ENCODE measurements at places on chromosomes 12 and 14. TPM values are rescaled to one million over a fixed set of nuclear protein-coding genes. Genes with fewer than 3 reads are reported as not detected.

The HOXC12 gene
- not detected for total RNA-seq

The ADAMTS20 gene
- not detected for total RNA-seq

The KRT75 gene
- not detected for total RNA-seq

The SERPINA12 gene
- total RNA-seq = not detected

The GYS2 gene
- total RNA-seq = not detected

The SIRT4 gene
- total RNA-seq = 1.1 TPM

The STXBP6 gene
- 0.04 TPM for total RNA-seq

The MYH6 gene
- not detected for total RNA-seq

The KRT71 gene
- not detected for total RNA-seq

The MARCHF9 gene
- total RNA-seq = 3.9 TPM

The TMPRSS12 gene
- total RNA-seq = not detected

All from pulmonary artery endothelial cell (primary cell).